ENCODE measurements at places on chromosomes 11 and 22. TPM values are rescaled to one million over a fixed set of nuclear protein-coding genes. Genes with fewer than 3 reads are reported as not detected.

- DNase-seq = no peak
These were observed 12.4 kb upstream of the SERPIND1 start for GRCh38 chr22:20761536-20761935.

GRCh38 chr11:38835966-38836365 lies 2237.9 kb upstream of the RAG2 start:
- no peak for DNase-seq

DNA sequence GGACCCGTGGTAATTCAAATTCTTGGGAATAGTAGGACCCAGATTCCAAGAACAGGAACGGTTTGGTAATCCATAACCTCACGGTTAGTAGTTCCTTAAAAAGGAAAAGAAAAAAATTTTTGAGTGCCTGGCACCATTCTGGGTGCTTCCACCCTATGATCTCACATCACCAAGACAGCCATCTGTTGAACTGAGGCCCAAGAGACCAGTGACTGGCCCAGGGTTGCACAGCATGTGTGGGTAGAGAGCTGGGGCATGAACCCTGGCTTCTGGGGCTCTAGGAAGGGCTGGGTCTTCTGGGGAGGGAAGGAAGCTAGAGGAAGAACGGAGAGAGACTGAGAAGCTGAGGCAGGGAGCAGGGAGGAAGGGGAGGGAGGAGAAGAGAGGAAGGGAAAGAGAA lies 4.7 kb upstream of the SPI1 start:
- no peak for DNase-seq

DNA sequence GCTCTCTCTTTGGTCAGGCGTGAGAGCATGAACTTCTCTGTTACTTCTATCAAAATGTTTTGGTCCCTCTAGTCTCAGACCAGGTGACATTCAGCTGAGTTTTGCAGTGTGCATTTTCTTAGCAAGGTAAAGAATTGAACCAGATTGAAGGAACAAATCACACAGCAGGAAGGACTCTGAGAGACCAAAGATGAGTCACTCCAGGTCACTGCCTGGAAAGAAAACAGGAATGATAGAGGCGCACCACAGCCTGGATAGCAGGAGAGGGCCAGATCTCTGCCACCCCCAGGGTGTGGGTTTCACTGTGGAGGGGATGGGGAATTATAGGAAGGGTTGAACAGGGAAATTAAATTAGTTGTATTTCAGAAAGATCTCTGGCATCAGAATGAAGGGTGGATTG lies 788.3 kb downstream of the NTM start:
- DNase-seq = peak; percentile 36

DNA sequence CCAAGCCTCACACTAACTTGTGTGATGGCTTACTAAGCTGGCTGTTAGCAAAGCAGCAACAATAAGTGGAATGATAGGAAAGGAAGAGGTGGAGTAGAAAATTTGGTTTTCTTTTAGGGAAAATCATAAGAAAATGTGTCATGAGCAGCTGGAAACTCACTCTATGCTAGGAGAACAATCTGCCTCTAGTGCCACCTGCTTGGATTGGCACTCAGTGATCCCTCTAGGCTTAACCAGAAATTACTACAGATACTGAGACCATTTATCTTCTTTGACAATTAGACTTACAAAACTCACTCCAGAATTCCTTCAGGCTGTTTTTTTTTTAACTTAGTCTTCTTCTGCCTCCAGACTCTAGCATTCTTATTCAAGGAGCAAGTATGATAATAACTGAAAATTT lies 117.3 kb downstream of the CD44 start:
- DNase-seq = no peak

GRCh38 chr22:43442386-43443151 lies 30.8 kb downstream of the MPPED1 start:
- no peak for DNase-seq

- DNase-seq = no peak
These were observed 55.9 kb upstream of the BARX2 start for GRCh38 chr11:129319751-129320150.

DNA sequence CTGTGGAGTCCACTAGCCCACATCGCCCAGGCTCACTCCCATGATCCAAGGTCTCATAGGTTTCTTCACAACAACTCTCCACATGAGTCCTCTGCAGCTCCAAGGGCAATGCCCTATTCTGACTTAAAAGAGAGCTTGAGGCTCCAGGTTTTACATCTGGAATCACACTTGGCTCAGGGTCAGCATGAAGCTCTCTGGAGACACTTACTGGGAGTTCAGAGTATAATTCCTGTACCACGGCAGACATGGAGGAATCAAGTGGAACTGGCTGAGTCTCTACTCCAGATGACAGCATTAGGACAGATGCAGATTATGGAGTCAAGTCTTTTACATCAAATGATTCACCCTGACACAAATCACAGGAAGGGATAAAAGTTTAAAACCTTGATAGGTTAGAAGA lies 11.4 kb downstream of the PRR14L start:
- no peak for DNase-seq

DNA sequence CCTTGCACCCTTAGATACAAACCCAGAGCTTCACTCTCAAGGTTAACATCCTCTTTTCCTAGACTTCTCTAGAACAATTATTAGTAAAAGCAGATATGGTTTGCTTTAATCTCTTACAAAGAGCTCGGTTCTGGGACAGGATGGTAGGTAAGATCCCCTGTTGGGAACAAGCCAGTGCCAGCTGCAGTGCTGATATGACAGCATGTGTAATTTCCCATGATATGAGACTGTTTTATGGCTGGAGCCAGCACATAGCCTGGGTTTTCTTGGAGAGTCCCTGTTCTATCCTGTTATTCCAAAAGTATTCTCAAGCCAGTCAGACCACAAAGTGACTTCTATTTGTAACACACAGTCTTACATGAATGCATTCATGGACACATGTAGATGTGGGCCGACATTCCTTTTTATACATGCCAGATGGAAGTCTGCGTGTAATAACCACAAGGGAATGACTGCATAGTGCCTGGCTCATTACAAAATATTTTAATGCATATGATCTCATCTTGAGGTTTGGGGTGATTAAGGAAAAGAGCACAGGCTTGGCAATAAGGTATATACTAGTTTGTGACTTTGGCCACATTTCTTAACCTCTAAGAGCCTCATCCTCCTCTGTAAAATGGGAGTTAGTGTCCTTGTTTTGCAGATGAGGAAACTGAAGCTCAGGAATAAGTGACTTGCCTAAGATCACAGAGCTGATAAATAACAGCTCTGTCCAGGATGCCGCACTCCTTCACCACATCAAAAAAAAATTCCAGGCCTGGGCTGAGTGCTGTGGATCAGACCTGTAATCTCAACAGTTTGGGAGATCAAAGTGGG lies 21.8 kb downstream of the CLMP start:
- DNase-seq = peak; percentile 93

DNA sequence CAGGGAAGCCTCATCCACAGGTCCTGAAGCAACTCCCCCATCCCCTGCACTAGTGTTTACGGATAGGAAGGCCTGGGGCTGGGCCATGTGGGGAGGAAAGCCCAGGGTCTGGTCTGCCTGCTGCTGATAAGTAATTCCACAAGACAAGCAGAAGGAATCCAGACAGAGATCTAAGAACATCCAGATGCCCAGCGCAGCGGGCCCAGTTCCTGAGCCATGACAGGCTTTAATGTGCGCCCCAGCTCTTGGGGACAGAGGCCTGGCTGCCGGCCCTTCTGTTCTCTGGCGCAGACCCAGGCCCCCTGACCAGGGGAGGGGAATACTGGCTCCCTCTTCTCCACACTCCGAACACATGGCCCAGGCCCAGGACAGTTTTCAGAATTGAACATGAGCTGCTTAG lies 28.8 kb upstream of the ETS1 start:
- no peak for DNase-seq

GRCh38 chr22:47088480-47089158 lies 326.2 kb downstream of the TBC1D22A start:
- DNase-seq = no peak

DNA sequence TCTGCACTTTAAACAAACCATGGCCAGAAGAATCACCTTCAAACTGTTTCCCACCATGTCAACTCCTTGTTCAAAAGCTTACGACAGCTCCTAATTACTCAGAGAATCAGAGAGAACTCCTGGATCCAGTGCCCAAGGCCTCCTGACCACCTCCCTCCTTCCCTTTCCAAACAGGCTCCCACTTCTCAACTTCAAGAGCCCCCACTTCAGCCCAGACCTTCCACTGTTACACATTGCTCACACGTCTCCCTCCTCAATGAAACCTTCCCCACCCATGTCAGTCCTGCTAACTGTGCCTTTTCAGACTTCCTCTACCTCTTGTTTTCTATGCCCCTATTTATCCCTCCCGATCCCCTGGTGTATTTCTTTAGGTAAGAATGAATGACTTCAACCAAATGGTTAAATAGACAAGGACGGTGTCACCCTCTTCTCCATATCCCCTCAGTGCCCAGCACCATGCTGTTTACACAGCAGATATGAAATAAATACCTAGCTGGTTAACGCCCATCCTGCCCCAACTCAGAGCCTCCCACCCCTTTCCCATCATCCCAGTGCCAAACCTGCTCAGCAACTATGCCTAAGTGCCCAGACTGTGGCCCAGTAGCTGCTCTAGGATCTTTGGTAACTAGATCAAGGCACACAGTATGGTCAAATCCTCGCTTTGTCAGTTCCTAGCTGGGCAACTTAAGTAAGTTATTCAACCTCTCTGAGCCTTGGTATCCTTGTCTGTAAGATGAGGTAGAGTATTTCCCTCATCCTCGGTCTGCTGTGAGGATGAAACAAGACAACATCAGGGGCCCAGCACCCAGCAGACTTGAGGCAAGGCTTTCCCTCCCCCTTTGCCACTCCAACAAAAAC lies 36.8 kb downstream of the PLEKHA7 start:
- no peak for DNase-seq

DNA sequence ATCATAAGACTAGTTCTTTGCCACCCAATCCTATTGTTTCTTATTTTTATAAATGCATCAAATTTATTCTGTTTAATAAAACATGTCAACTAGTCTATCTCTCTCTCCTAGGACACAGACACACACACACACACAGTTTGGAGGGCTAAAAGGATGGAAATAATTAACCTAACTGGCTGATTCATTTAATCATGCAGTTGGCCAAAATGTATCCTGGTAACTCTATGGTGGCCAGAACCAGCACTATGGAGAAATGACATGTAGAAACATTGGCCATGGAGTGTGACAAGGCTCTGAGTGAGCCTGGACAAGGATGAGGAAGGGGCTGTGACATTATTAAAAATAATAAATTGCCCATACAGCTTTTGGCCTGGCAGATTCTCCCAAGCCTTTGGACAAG lies 64.1 kb downstream of the CLPB start:
- no peak for DNase-seq

GRCh38 chr11:76361374-76361773 lies 19.6 kb downstream of the THAP12 start:
- no peak for DNase-seq

DNA sequence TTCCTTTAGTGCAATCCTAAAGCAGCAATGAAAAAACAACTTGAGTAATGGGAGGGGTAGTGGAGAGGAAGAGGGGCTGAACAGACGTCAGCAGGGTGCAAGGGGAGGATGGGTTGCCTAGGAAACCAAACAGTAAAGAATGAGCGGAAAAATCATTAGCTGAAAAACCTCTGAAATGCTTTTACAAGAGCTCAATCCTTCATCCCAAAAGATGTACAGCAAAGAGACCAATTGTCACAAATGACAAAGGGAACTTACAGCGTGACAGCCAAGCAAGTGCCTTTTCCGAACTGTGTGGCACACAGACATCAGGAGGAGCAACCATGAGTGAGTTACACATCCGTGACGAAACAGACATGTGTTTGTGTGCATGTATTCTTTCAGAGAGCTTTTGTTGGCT lies 104.6 kb downstream of the SIK3 start:
- DNase-seq = no peak

DNA sequence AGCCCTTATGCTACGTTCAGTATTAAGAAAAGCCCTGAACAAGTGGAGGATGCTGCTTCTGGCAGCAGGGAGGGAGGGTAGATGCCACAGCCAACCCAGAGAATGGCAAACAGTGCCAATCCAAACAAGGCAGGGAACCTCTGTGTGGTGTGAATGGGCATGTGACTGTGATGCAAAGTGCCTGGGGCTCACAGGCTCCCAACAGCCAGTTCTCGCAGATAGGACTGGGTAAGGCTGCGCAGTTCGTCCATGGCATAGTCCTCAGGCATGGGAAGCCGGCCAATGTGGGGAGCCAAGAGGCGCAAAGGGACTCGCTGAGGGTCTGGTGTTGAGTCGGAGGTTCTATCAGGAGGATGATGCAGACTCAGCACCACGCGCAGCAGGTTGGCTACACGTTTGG lies 4.8 kb upstream of the CHRNA10 start:
- peak; percentile 14 for DNase-seq

GRCh38 chr11:13487661-13488030 lies 8.2 kb downstream of the PTH start:
- no peak for DNase-seq

GRCh38 chr11:132405728-132406127 lies 1035.3 kb downstream of the NTM start:
- DNase-seq = no peak

GRCh38 chr11:124198897-124199296 lies 15.8 kb downstream of the OR10D3 start:
- peak; percentile 2 for DNase-seq

Gene APOA5
- not detected for polyA plus RNA-seq

Gene MYRF
- polyA plus RNA-seq = 0.16 TPM

Gene KIF18A
- 6.8 TPM for polyA plus RNA-seq

Gene SEC14L3
- polyA plus RNA-seq = not detected

Gene MMP3
- 0.53 TPM for polyA plus RNA-seq

Gene PHETA2
- polyA plus RNA-seq = 1.3 TPM

Gene FLRT1
- polyA plus RNA-seq = 0.02 TPM

Gene CHST1
- 0.02 TPM for polyA plus RNA-seq

Gene OR8D1
- polyA plus RNA-seq = not detected

Gene CYTH4
- 0.48 TPM for polyA plus RNA-seq

Gene TRIM6
- not detected for polyA plus RNA-seq

Gene FGF4
- not detected for polyA plus RNA-seq

Measured in mammary epithelial cell (primary cell).